ENCODE measurements at places on chromosomes 1 and 21.

GRCh38 chr1:201988601-201989000 is 6.2 kb downstream of the RNPEP start:
- no peak for DNase-seq

DNA sequence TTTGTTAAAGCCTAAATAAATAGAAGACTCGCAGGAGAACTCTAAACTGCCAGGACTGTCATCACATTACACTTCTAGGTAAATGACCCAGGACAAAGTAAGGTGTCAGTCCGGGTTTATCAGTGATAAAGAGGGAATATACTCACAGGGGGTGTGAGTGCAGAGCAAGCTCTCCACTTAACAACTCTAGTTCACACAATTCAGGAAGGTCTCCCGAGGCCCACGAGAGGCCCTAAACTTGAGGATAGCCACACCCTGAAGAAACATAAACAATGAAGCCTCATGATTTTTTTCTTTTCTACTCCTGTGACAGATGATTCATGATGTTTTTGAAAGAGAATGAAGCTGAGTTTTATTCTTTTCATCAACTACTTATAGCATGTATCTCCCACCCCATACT is 65.6 kb upstream of the EXO1 start:
- DNase-seq = no peak

DNA sequence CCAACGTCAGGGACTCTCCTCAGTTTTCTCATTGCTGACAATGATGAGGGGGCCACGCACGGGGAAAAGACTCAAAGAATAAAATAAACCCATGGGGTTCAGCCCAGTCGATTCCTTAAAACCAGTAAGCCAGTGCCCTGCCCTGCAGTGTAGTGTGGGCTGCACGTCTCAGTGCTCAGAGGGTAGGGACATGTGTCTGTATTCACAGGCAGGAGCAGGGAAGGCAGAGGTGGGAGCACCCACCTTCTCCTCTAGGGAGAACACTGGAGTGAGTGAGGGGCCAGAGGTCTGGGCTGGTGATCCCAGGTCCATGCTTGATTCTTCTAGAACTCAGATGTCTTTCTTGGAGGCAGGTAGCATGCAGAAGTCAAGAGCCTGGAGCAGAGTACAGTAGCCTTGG is 303.6 kb downstream of the MATN1 start:
- DNase-seq = no peak

GRCh38 chr1:4847711-4848110 is 193.3 kb downstream of the AJAP1 start:
- no peak for DNase-seq

- DNase-seq = peak; percentile 93
Measured at GRCh38 chr1:17553975-17554700, 14.6 kb downstream of the ARHGEF10L start.
